ENCODE measurements at places on chromosomes 4 and X.

- no peak for DNase-seq
Observed at GRCh38 chr4:6474705-6475457, 2.5 kb upstream of the PPP2R2C start.

DNA sequence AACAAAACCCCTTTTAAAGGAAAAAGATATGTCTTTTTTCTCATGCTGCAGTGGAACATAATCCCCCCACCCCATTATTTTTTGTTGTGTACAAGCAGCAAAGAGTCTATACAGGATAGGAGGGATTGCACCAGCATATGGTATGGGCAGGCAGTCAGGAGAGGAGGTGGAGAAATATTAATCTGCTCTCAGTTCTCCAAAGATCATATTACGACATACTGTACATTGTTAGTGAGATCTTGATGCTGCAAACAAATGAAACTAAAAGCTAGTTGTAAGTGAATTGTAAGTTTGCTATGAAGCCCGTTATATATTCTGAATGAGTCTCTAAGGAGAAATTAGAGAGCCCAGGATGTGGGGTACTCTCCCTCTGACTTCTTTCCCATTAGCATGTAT, 75.3 kb downstream of the RAPGEF2 start:
- DNase-seq, result no peak

DNA sequence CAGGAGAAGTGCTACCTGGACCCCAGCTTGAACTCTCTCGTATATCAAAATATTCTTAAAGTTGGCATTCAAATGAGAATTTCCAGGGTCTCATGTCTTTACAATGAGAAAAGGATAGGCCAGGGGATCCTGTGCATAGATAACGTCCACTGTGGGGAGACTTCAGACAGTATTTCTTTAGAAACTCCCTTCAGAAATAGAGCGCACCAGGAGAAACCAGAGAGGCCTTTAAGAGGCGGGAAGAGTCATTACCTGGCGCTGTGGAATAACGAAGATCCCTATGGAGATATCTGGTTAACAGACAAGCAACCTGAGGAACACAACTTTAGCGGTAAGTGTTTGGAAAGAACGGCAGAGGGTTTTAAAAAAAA, 600 bp downstream of the RADX start:
- no peak for DNase-seq

- no peak for DNase-seq
Observed at GRCh38 chr4:150098214-150098613, 20.0 kb downstream of the DCLK2 start.

DNA sequence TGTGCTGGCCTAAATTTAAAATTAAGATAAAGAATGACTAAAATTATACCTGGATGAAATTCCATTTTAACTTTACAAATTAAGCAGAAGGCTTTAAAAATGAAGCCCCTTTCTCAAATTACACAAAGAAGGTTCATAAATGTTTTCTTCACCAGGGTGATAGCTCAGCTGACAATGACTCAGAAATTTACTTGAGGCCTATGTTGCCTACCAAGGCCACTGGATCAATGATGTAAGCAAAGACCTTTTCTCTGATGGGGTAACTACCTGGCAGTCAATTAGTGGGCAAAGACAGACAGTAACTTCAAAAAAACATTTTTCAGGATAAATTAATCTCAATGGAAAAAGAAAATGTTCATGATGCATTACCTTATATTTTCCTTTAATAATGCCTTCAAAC, 23.9 kb upstream of the GPR34 start:
- DNase-seq, result no peak

- DNase-seq, result no peak
Observed at GRCh38 chr4:1841887-1842210, 14.1 kb downstream of the LETM1 start.

DNA sequence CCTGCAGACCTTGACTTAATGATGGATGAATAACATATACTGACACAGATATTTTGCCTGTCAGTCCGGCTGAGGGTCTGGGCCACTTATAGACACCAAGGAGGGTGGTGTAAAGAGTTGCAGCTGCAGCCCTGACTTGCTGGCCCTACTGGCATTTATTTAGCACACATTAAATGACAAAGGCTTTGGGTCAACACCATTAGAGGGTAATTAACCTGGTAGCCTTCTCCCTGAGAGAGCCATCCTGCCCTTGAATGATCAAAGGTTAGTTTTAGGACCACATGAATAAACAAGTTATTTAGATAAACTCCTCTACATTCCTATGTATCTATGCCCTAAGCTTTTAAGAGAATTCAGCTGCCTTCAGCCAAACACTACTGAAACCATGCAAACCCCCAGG, 110.8 kb upstream of the DGKK start:
- DNase-seq, result no peak

DNA sequence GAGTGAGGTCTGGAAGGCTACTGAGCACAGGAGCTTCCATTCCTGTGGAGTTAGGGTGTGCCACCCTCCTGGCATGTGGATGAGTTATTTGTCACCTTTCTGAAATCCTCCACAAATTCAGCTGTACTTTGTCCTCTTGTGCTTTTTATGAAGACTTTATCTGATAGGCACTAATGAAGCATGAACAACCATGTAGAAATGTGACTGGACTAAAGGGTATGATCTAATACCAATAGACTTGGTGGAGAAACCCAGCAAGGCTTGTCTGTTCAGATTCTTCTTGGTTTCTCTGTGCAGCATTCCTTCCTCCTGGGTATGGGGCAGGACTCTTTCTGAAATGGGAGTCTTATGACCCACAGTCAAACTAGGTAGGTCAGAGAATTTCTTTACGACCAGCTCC, 9.6 kb downstream of the NBDY start:
- no peak for DNase-seq

DNA sequence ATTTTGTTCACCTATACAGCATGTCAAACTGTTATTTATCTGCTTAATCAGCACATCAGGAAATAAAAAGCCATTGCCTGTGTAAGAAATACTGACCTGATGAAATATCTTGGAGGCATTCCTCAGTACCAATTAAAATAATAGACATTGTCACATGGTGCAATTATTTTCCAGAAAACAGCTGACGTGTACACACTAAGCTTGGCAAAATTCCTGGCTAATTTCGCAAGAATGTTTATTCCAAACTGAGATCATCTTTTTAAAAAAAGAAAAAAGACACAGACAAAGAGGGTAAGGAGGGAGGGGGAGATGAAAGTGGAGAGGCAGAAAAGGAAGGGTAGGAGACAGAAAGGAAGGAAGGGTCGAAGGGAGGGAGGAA, 61.9 kb upstream of the NFKB1 start:
- no peak for DNase-seq

GRCh38 chr4:15805583-15806517, 27.7 kb downstream of the CD38 start:
- peak; percentile 61 for DNase-seq

- DNase-seq, result no peak
Observed at GRCh38 chr4:107599841-107600240, 120.2 kb downstream of the PAPSS1 start.

DNA sequence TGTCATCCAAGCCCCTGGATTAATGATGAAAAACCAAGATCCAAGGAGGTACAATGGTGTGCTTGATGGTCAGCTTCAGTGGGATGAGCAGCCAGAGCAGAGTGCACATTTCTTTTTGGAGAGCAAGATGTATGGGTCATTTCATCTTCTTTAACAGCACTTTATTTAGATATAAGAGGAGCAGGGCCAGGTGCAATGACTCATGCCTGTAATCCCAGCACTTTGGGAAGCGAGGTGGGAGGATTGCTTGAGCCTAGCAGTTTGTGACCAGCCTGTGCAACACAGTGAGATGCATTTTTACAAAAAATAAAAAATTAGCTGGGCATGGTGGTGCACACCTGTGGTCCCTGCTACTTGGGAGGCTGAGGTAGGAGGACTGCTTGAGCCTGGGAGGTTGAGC, 45.3 kb upstream of the MAP3K15 start:
- DNase-seq, result no peak

- DNase-seq, result no peak
Observed at GRCh38 chrX:124346877-124347241, 496 bp downstream of the SH2D1A start.

- DNase-seq, result no peak
Observed at GRCh38 chr4:98903963-98904362, 25.0 kb downstream of the EIF4E start.

GRCh38 chr4:75016472-75016871, 83.6 kb downstream of the PARM1 start:
- no peak for DNase-seq
